ENCODE measurements at places on chromosomes 11 and 22.
A peak's percentile ranks its signal among the peaks of the same experiment; 100 is the strongest.

GRCh38 chr11:32706985-32707741, 87.3 kb downstream of the CCDC73 start:
- no peak for DNase-seq

DNA sequence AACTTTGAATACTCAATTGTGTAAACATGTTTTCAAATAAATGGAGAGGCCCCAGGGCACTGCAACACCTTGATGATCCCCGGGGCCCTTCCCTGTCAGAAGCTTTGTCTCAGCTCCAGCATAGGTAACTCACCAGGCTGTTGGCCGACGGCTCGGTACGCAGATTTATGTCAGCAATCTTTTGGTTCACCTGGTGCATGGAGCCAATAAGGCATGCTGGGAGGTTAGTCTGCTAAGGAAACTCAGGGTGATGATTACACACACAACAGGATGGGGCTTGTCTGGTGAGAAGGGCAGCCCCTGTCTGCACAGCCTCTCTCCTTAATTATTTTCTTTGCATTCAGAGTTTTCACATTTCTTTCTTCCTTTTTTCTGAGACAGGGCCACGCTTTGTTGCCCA, 10.8 kb downstream of the FAM227A start:
- no peak for DNase-seq

DNA sequence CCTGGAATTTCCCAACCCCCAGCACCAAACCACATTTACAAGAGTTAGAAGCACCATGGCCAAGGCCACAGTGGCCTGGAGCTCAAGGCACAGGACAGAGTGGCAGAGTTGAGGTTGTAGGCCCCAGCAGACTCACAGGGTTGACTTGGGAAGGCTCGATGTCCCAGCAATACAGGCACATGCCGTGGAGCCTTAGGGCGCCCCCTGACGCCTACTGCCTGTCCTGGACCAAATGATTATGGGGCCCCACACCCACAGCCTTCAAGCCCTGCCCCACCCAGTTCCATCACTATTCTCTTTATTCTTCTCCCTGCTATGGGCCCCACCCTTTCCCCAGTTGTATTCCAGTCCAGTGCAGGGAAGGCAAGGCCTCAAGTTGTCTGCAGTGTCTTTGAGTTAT, at the start of gene CCDC179:
CCDC179 (minus strand) TSS at position 234 of the 400 bp plus-strand sequence; CDS start at position 181, 53 bp downstream.
- DNase-seq, result no peak

GRCh38 chr22:17842386-17842785, 68.1 kb upstream of the BID start:
- peak; percentile 46 for DNase-seq

GRCh38 chr11:94342250-94342649, 37.9 kb downstream of the IZUMO1R start:
- DNase-seq, result no peak

- DNase-seq, result no peak
These were observed 13.2 kb downstream of the CARS1 start for GRCh38 chr11:3044004-3044403.

- DNase-seq, result no peak
These were observed 77.6 kb downstream of the MPPED2 start for GRCh38 chr11:30508594-30508993.

- DNase-seq, result no peak
These were observed 8.3 kb downstream of the RBM4 start for GRCh38 chr11:66646828-66647227.

- DNase-seq, result no peak
These were observed 21.7 kb downstream of the SELENOO start for GRCh38 chr22:50222508-50222907.

All from activated CD4-positive, CD25-positive, alpha-beta regulatory T cell treated with anti-CD3 and anti-CD28 coated beads, Interleukin-2, amount 50 U/mL, for 72 hours (primary cell).